ENCODE measurements at places on chromosomes 4 and X. TPM values are rescaled to one million over a fixed set of nuclear protein-coding genes. Genes with fewer than 3 reads are reported as not detected.

ANXA3 gene
- polyA plus RNA-seq, result 7.7 TPM

GRCh38 chr4:161252520-161253141 lies 911.2 kb downstream of the FSTL5 start:
- H3K4me1 ChIP-seq, result no peaks in the 10 kb centered on the region
- H3K36me3 ChIP-seq, result no peaks in the 10 kb centered on the region
- DNase-seq, result no peak
- no peak overlapping the region for H3K4me3 ChIP-seq
- H3K27me3 ChIP-seq, result no peaks in the 10 kb centered on the region
- H3K27ac ChIP-seq, result no peak overlapping the region

DNA sequence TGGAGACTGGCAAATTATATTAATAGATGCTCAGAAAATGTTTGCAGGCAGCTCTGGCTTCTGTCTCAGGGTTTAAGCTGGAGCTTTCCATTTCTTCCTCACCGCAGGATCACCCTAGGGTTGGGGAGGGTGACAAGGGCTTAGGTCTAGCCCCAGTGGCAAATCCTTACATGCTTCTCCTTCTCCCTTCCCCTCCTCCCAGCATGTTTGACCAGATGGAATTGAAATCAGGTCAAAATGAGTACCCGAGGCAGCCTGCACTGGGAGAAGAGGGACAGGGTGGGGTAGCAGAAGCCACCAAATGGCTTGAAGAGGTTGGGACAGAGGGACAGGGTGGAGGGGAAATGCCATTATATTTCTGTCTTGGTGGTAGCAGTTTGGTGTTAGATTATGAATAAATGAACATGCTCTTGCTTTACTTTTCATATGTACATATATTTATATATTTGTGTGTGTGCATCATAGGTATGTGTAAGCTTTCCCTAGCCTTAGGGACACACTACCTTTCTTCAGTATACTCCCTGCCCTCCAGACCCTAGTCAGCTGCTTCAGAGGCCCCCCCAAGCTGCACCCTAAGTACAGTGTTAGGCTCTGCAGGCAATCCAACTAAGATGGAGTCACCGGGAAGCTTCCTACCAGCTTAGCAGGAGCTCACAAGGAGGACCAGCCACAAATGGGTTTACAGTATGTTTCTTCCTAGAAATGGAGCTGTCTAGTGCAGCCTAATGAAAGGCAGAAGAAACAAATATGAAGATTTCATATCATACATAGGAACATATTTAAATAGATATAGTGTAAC lies 1.8 kb downstream of the TMEM35A start:
- H3K4me1 ChIP-seq, result no peaks in the 10 kb centered on the region
- no peak for DNase-seq
- H3K27me3 ChIP-seq, result no peaks in the 10 kb centered on the region
- no peak overlapping the region for H3K27ac ChIP-seq

GRCh38 chrX:10235851-10236250 lies 79.1 kb downstream of the CLCN4 start:
- H3K4me1 ChIP-seq, result no peaks in the 10 kb centered on the region
- no peak overlapping the region for H3K27ac ChIP-seq
- no peaks in the 10 kb centered on the region for H3K36me3 ChIP-seq
- DNase-seq, result no peak
- H3K27me3 ChIP-seq, result no peaks in the 10 kb centered on the region
- H3K4me3 ChIP-seq, result no peak overlapping the region

GRCh38 chrX:10714531-10714930 lies 94.1 kb upstream of the MID1 start:
- DNase-seq, result no peak
- H3K27ac ChIP-seq, result no peak overlapping the region
- H3K4me3 ChIP-seq, result no peak overlapping the region
- no peaks in the 10 kb centered on the region for H3K36me3 ChIP-seq
- no peaks in the 10 kb centered on the region for H3K4me1 ChIP-seq

DNA sequence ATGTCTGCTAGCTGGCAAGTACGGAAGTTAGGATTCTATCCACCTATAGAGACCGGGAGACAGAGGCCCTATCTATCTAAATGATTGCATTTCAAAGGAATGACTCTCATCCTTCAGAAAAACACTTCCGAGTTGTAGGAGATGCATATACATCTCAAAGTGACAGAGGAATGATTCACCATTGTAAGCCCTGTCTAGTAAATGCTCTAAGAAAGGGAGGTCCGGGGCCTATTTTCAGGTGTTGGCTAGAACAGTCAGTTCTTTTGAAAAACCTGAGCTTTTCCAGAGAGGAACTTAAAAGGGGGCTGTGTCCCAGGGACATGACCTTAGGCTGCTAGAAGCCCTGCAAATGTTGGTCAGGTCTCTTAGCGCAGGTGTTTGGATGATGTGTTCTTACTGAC lies 262.9 kb upstream of the IL1RAPL1 start:
- H3K4me3 ChIP-seq, result no peak overlapping the region
- no peaks in the 10 kb centered on the region for H3K36me3 ChIP-seq
- no peak for DNase-seq
- H3K27me3 ChIP-seq, result no peaks in the 10 kb centered on the region
- H3K4me1 ChIP-seq, result no peaks in the 10 kb centered on the region
- no peak overlapping the region for H3K27ac ChIP-seq

DNA sequence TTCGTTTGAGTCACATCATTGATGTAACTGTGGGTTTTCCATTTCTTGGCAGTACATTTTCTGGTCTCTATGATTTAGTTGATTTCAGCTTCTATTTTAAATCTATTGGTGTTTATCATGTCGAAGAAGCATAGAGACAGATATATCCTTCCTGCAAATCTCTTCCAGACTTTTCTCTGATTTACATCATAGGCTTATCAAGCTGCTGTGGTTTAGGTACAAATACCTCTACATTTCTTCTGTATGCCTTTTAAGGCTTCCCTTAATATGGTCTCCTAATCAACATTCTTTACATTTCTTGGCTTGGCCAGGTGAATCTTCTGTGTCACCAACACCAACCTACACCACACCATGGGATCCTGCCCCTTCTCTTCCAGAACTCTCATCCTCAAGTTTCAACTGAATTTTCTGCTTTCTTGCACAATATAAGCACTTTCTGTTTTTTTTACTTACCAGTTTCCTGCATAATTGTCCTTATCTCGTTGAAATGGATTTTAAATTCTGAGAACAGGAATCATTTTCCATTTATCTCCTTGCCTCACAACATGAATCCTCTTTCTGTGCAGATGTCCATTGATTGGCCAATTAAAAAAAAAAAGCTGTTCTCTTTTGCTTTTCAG lies 626.9 kb downstream of the ANKRD50 start:
- no peak for DNase-seq
- no peaks in the 10 kb centered on the region for H3K27me3 ChIP-seq
- H3K4me1 ChIP-seq, result no peaks in the 10 kb centered on the region

DNA sequence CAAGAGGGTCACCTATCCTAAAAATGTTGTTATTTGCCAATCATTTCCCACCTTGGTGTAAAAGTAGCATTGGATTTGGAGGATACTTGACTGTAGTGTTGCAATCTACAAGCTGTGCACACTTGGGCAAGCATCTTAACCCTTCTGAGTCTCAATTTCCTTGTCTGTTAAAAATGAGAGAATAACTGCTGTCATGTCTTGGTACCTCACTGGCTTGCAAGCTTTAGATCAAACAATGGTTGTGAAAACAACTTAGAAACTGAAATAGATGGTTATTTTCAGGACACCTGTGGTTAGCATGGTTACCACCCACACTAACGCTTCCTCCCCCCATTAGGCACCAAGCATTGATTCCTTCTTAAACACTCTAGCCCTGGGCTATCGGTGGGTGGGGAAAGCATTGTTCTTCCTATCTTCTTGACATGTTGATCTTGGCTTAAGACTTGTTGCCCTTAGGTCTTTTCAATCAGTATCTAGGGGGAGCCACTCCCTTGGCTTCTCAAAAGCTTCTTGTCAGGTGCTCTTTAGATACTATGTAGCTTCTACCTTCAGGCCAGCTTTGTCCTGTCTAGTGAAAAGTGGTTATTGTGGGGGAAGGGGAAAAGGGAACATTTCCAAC lies 10.6 kb upstream of the AMOT start:
- no peak for DNase-seq
- H3K4me1 ChIP-seq, result no peaks in the 10 kb centered on the region
- H3K27ac ChIP-seq, result peak overlapping the region; percentile 35
- no peaks in the 10 kb centered on the region for H3K36me3 ChIP-seq
- H3K4me3 ChIP-seq, result no peak overlapping the region

DNA sequence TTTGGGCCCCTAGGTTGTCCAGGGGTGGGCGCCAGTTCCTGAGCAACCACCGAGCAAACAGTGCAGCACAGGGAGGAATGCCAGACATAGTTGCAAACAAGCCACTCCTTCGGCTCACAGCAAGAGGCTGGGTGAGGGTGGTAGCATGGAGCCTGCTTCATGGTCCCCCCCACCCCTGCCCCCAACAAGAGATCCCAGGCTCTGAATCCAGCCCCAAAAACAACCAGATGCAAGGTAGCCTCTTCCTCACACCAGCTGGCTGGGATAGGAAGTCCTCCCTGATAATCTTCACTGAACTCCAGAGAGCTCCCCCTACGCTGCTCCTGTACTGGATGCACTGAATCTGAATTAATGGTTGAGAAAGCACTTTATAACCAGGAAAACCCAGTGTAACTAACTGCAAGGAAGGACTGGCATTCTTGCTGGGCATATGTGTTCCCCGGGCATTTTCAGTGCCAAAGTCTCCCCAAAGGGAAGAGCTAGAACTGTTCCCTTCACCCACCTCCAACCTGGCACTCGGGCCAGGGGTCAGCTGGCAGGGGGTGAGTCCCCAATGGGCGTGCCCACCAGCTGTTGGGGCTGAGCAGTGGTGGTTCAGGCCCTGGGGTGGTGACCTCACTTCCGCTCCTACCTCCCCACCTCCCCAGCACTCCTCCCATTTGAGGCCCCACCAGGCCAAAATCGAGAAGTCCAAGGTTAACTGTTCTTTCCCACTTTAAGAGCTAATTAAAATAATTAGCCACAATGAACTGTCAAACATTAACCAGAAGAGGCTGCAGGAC lies 1.5 kb downstream of the ELF4 start:
- no peak overlapping the region for H3K27ac ChIP-seq
- H3K27me3 ChIP-seq, result no peaks in the 10 kb centered on the region
- H3K4me1 ChIP-seq, result peaks cover 2% of the 10 kb centered on the region
- no peak for DNase-seq
- no peaks in the 10 kb centered on the region for H3K36me3 ChIP-seq

DNA sequence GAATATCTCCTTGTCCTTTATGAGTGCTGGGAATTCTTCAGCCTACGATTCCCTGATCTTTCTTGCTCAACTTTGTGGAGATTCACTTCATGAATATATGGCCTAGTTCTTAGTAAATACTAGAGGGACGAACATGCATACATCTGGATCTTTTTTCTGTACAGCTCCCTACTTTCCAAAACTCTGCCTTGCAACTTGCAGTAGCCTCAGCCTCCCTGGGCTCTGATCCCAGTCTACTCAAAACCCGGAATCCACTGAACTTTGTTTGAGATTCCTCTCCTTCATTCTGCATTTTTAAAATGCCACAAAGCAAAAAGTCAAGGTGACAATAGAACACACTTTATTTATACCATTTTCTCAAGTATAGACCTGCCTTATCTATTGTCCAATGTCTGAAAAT lies 50.0 kb upstream of the PCDH7 start:
- no peak overlapping the region for H3K27ac ChIP-seq
- H3K36me3 ChIP-seq, result no peaks in the 10 kb centered on the region
- no peak for DNase-seq
- H3K4me1 ChIP-seq, result no peaks in the 10 kb centered on the region
- H3K27me3 ChIP-seq, result no peaks in the 10 kb centered on the region
